CD4-positive, alpha-beta T cell treated with Interleukin-4 for 4 hours (primary cell): ENCODE measurements at places on chromosomes 3 and 15.

DNA sequence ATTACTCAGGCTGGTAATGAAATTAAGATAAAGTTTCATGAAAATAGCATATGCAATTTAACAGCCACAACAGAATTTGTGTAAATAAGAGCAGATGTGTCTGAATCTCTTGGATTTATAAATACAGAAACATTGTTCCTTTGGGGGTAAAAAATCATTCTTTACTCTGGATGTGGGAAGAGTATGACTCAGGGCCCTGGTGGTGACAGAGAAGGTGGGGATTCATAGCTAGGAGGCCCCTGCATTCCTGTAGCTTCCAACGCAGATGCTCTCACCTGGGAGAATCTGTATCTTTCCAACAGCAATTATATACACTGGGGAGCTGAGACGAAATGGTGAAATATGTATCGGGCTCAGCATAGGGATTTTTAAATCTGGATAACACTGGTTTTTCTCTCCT, 167.6 kb upstream of the CADPS start:
- DNase-seq: no peak

GRCh38 chr15:90972133-90972532, 17.4 kb downstream of the RCCD1 start:
- no peak for DNase-seq

DNA sequence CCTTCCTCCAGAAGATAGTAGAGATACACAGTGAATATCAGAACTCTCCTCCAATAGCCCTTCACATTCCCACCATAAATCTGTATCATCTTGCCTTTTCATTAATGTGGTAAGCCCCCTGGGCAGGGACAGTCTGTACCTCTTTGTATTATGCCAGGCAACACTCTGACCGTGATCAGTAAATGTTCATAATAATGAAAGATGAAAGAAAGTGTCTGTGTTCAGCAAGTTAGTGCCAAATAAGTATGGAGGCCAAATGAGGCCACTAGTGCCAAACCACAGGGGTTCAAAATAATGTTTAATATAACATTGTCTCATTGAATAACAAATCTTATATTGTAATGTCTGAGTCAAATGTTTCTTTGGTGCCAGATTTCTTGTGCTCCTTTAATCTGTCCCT, 104.3 kb downstream of the CMSS1 start:
- no peak for DNase-seq

DNA sequence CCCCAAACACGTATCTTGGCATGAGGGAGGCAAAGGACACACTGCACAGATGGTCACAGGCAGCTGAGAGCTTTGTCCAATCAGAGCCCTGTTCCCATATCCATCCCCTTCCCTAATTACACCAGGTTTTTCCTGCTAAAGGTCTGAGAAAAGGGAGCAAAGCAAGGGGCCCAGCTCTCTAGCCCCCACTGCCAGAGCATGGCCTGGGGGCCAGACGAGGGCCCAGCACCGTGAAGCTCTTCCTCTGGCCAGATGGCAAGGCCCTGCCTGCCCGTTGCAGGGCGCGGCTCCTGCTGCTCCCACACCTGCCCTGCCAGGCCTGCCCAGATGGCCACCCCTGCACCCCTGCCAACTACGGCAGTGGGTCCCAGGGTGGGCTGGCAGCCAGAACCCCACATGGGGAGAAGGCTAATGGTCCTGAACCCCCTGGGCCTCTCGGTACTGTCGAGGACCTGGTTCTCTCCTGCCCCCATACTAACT, 3.2 kb downstream of the SHF start:
- no peak for DNase-seq

DNA sequence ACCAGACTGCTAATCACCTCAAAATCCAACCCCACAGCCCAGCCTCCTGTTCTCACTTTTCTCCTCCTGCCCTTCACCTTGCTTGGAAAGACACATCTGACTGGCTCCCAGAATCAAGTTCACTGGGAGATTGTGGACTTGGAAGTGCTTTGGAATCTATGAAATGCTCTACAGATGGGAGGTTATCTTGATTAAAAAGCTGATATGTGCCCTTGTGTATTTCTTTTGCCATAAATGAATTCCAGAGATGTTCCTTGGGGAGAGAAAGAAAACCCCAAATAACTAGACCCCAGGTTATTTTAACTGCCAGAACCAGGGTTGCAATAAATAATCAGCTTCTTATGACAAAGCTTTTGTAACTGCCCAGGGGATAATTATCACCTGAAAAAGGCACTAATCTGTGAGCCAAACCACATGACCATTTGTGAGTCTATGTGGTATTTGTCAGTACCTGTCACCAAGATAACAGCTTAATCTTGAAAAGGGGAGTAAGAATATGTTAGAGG, 21.7 kb upstream of the ARHGEF3 start:
- no peak for DNase-seq

DNA sequence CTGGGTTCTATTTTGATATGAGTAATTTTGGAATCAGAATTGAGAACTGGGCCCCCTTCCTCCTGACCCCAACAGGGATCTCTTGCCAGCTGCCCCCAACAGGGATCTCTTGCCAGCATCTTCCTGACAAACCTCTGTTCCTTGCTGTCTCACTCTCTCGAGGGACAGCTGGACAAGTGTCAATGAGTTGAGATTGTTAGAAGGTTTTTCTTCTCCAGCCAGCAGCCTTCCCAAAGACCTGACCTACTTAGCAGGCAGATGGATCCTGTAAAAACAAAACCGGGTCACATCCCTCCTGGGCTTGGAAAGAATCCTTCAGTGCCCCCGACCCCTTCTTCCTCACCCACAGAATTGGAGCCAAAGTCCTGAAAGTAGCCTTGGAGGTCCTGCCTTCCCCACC, 21.6 kb downstream of the LIMD1 start:
- no peak for DNase-seq

- DNase-seq: no peak
These were observed 51.5 kb downstream of the PDZRN3 start for GRCh38 chr3:73573204-73573603.

- no peak for DNase-seq
These were observed 35.4 kb downstream of the MAP4 start for GRCh38 chr3:47980795-47981194.
